ENCODE measurements at places on chromosomes 4 and X.

- no peak overlapping the region for H3K27ac ChIP-seq
- DNase-seq, result no peak
- no peaks in the 10 kb centered on the region for H3K27me3 ChIP-seq
- H3K4me1 ChIP-seq, result no peaks in the 10 kb centered on the region
- peaks cover 2% of the 10 kb centered on the region for H3K36me3 ChIP-seq
These were observed 15.4 kb downstream of the NHS start for GRCh38 chrX:17390419-17390850.

DNA sequence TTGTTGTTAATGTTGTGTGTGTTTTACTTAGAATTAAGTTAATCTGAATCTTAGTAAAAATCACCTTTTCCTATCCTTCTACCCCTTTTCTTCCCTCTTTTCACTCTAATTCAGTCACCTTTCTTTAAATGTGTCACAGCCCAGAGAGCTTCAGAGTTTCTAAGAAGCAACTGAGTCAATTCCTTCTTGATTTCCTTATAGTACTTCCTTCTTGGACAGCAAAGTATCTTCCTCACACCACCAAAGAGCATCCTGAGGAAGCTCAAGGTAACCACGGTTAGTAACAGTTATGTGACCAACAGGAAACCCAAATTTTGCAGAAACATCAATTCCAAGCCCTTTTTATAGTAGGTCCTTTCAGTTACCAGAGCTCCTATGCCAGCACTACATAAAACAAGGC, 243.2 kb upstream of the BMP3 start:
- H3K36me3 ChIP-seq, result no peaks in the 10 kb centered on the region
- H3K27me3 ChIP-seq, result no peaks in the 10 kb centered on the region
- no peak for DNase-seq
- no peak overlapping the region for H3K27ac ChIP-seq
- H3K4me1 ChIP-seq, result no peaks in the 10 kb centered on the region

- H3K27me3 ChIP-seq, result peaks cover 15% of the 10 kb centered on the region
- no peak overlapping the region for H3K27ac ChIP-seq
- no peaks in the 10 kb centered on the region for H3K36me3 ChIP-seq
- H3K4me3 ChIP-seq, result no peak overlapping the region
These were observed 221.0 kb upstream of the GPRIN3 start for GRCh38 chr4:89528526-89529133.

GRCh38 chr4:47073647-47074046, 42.3 kb downstream of the GABRB1 start:
- H3K4me1 ChIP-seq, result no peaks in the 10 kb centered on the region
- H3K27ac ChIP-seq, result no peak overlapping the region
- peaks cover 17% of the 10 kb centered on the region for H3K27me3 ChIP-seq

- H3K27ac ChIP-seq, result no peak overlapping the region
- no peaks in the 10 kb centered on the region for H3K4me1 ChIP-seq
- H3K36me3 ChIP-seq, result no peaks in the 10 kb centered on the region
These were observed 49.7 kb upstream of the SLC16A2 start for GRCh38 chrX:74371425-74372222.

All from central memory CD8-positive, alpha-beta T cell (primary cell).